ENCODE measurements at places on chromosomes 1 and 21.
A peak's percentile ranks its signal among the peaks of the same experiment; 100 is the strongest.

- no peak for DNase-seq
Measured at GRCh38 chr1:184504040-184504954, 117.5 kb downstream of the C1orf21 start.

DNA sequence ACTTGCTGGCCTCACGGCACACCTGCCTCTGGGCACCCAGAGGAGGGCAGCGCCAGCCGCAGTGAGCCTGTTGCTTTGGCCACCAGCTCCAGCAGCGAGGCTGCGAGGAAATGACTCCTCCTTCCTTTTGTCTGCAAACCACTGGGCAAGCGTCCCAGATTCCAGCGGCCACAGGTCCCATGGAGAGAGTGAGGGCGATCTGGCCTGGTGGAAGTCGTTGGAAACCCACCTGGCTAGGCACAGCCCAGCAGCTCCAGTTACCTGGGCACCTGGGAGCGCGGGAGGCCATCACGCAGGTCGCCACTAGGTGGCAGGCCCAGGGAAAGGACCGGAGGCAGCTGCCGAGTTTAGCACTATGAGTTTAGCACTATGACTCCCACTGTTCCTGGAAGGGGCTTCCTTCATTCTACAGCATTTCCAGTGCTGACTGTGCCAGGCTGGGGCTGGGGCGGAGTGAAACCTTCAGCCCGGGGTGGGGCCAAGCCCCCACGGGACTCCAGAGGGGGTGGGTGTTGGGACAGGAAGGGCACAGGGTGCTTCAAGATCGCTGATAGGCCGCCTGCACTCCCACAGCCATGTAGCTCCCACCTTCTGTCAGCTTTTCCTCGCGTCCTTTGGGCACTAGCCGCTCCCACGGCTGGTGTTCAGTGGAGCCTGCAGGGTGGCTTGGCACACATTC is 1.1 kb upstream of the ESPN start:
- peak; percentile 44 for DNase-seq

GRCh38 chr1:244615301-244615700 is 37.6 kb upstream of the DESI2 start:
- DNase-seq, result no peak

DNA sequence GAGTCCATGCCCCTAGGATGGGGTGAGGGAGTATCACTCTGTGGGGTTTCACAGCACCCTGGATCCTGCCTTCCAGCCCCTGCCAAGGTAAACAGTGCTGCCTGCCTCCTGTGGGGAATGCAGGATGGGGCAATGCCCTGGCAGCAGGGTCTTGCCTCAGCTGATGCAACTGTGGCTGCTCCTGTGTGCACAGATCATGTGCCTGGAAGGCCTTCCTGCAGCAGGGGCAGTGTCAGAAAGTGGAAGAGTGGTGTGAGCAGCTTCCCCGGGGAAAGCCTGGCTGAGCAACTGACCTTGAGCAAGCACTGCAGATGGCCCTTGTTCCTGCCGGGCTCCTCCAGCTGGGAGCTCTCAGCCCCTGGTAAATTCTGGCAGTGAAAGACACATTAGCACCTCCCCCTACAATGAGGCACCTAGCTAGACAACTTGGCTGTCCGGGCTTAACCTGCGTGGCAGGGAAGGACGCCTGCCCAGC is 9.9 kb downstream of the TOR3A start:
- no peak for DNase-seq

GRCh38 chr1:113859478-113860175 is 11.9 kb downstream of the PTPN22 start:
- DNase-seq, result no peak

- peak; percentile 51 for DNase-seq
Measured at GRCh38 chr1:119133987-119134386, 6.5 kb downstream of the WARS2 start.

GRCh38 chr1:222384531-222384930 is 163.4 kb downstream of the HHIPL2 start:
- DNase-seq, result no peak

DNA sequence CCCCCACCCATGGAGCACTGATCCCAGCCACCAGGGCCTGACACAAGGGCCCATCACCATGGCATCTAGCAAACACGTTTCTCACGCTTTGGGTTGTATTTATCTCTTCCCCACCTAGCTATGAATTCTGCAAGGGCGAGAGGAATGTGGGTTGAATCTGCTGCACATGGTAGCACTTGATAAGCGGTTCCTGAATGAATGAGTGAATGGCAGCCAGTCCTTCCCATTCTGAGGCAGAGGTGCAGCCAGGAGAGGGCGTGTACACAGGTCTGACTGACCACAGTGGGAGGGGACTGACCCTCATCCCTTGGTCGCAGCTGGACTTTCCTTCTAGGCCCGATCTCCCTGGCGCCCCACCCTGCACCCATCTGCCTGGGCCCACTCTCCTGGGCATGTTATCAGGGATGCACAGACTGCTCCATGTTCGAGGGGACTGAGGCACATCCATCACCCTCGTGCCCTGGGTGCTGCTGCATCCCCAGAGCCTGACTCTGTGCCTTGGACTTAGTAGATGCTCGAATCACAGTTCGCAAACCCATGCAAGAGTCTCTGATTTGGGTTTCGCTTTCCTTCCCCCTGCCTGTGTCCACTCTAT is 1.0 kb downstream of the RD3 start:
- no peak for DNase-seq

GRCh38 chr1:156638189-156638985 is 3.5 kb upstream of the BCAN start:
- DNase-seq, result no peak

DNA sequence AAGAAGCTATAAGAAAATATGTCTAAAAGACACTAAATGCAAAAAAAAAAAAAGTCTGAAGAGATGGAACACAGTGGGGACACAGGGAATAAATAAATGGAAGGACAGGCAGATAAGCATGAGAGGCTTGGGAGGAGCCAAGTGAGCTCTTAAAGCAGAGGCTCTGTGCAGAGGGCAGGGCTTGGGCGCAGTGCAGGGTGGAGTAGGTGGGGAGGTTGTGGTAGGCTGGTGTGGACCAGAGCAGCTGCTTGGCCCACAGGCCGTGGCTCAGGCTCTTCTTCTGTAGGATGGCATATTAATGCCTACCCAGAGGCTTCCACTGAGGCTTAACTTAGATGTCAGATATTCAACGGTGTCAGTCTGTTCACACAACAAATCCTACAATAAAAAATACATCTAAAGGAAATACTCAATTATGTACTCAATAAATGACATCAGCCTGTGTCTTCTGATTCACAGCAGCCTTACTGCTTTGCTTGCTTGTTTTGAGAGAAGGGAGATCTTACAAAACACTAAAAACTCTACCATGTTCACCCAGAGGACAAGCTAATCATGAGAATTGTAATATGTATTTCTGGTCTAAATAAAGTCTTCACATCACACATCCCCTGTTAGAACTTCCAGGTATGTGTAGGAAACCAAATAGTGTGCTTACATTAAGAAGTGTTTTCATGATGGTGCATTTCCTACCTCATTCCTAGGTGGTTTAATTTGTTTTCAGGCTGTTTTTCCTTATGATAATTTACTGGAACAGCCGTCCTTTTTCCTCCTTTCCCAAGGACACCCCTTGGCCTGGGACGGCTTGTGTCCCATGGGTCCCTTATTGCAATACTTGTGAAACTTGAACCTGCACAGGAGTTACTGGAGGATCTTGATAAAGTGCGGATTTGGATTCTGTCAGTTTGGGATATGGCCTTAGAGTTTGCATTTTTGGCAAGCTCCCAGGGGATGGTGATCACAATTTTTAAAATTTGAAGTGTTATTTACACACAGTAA is 24.9 kb downstream of the DIP2A start:
- no peak for DNase-seq

DNA sequence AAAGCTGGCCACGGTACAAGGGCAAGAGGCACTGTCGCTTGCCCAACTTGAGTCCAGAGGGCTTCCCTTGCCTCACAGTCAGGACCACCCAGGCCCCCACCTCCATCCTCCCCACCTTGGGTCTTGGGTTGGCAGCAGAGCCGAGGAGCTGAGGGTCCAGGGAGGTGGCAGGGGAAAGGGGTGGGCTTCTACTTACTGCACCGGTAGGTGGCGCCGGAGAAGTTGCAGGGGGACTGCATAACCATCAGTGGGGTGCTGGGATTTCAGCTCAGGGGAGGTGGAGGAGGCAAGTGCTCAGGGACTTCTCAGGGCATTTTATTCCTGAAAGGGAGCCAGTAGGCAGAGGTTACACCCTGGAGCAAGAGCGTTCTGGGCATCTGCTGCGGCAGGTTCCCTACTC is 44.0 kb downstream of the TRIM62 start:
- no peak for DNase-seq

GRCh38 chr1:154533952-154534844 is 24.3 kb downstream of the UBE2Q1 start:
- no peak for DNase-seq

DNA sequence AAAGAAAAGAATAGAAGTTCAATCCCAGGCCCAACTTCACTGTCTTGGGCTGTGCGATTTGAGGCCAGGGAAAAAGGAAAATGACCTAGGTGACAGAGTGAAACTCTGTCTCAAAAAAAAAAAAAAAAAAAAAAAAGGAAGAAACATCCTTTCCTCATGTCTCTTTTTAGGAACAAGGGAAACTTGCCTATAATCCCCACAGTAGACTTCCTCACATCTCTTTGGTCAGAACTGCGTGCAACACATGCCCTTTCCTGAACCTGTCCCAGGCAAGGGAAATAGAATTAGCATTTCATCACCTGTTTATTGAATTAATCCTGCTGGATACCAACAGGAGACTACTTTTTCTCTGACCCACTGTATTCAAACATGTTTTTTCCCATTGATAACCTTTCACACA is 2.3 kb downstream of the DCST1 start:
- no peak for DNase-seq

- peak; percentile 94 for DNase-seq
Measured at GRCh38 chr1:248828845-248829244, 3.1 kb upstream of the SH3BP5L start.

DNA sequence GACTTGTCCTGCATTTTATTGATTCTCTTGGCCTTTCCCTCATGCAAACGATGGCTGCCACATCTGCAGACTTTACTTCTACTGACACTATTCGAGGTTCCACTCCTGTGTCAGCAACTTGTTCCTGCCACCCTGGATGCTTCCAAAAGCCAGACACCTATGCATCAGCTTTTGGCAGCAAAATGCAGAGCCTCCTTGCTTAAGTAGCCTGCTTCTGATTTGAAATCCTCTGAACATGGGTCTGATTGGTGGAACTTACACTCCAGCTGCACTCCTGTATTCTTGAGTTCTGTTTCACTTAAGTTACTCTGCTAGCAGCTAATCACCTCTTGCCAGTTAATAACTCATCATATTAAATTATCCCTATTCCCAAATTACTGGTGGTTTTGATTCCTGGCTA is 152.1 kb upstream of the FMN2 start:
- DNase-seq, result no peak

DNA sequence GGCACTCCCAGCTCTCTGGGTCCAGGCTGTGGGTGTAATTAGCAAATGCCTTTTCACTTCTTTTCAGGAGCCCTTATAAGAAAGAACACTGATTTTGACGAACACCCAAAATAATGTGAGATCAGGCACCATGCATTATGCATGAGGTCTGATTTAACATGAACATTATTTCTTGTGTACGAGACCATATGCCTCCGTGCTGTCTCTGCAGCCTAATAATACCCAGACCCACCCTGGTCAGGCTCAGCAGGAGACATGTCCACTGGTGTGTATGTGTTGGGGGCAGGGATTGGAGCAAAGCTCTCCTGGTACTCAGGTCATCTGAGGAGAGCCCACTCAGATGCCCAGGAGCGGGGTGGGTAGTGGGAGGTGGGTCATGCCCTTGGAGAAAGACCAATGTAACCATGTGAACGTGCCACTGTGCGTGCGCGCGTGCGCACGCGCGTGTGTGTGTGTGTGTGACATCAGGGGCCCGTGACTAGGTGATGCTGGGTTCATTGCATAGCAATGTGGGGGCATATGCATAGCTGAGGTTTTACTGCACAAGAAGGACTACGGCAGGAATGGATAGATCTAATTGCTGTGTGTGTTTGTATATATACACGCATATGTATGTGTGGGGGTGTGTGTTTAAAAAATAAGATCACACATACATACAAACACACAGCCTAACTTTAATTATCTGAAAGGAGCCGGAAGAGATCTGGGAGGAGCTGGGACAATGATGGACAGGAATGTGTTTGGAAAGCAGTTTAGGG is 7.1 kb downstream of the POU3F1 start:
- no peak for DNase-seq

DNA sequence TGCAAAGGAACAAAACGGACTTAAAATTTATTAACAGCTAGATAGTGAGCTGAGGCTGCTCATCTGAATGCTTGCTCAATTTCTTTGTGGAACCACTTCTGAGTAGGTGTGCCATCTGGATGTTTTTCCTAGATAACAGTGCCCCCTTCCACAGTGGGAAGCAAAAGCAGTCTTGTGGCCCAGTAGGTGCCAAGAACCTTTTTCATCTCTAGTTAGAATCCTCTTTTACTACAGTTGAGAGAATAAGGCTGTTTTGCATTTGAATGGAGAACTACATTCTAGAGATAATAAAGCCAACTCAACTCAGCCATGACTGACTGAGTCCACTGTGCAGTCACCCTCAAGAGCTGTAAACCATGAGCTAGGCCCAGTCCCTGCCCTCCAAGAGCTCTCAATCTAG is 13.3 kb downstream of the F3 start:
- DNase-seq, result no peak

DNA sequence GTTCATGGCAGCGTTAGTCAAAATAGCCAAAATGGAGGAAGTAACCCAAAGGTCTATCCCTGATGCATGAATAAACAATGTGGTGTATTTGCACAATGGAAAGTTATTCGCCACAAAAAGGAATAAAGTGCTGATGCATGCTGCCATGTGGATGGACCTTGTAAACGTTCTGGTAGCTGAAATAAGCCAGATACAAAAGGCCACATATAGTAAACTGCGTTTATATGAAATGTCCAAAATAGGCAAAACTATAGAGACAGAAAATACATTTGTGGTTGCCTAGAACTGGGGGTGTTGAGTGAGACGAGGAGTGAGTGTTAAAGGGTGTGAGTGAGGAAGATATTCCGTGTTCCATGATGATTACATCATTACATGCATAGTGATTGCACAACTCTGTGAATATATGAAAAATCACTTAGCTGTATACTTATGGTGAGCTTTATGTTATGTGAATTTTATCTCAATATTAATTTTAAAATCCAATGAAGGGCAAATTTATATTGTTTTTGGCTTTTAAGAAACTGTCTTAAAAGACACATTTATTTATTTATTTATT is 321.3 kb downstream of the KIF26B start:
- no peak for DNase-seq

DNA sequence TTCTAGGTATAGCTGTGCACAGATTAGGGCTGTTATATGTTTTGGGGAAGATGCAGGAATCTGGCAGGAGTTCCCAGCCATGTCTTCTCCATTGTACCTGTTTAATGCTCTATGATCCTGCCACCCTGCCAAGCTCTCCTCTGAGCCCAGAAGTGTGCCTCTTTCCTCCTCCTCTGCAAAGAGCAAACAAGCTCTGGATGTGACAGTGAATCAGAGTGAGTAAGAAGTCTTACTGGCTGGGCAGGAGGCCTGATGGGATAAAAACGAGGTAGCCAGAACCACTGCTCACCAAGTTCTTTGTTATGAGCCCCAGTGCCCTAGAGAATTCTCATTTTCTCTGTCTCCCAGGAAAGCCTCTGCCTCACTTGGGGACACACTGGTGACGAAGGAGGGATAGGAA is 69.0 kb downstream of the BRINP2 start:
- no peak for DNase-seq

DNA sequence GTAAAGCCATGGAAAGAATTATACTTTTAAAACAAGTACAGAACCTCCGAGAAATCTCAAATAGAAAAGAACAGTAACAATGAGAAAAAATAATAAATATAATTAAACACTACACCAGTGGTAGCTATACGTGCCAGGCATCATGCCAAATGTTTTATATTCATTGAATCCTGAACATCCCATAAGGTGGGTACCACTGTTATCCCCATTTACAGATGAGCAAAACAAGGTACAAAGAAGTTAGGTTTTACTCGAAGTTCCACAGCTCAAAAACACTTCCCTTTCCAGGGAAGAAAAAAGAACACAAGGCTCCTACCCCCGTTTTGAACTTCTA is 33.4 kb downstream of the JAK1 start:
- no peak for DNase-seq

Data from HS-5 (cell line).